ENCODE measurements at places on chromosomes 7 and 10.

DNA sequence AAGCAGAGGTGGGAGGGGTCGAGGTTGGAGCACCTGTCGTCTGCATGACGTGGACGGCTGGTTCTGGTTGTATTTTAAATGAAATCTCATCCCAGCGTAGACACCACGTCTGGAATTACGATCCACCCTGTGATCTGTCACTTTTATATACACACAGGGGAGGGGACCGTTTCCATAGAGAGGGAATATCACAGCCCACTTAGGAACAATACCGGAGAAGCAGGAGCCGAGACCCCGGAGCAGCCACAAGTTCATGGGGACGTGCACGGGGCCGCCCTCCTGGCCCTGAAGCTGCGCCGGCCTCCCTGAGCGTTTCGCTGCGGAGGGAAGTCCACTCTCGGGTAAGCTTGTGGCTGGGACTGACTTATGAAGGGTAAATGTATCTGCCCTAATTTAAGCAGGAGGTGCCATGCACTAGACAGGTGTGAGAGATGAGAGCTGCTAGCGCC is at the start of gene UCN3:
TSS of gene UCN3 (plus strand) at position 77 of the 449 bp plus-strand sequence. CDS start 8,755 bp downstream, outside the sequence.
- no peak for DNase-seq

GRCh38 chr7:74475987-74476350 is 22.3 kb downstream of the GTF2IRD1 start:
- no peak for DNase-seq

DNA sequence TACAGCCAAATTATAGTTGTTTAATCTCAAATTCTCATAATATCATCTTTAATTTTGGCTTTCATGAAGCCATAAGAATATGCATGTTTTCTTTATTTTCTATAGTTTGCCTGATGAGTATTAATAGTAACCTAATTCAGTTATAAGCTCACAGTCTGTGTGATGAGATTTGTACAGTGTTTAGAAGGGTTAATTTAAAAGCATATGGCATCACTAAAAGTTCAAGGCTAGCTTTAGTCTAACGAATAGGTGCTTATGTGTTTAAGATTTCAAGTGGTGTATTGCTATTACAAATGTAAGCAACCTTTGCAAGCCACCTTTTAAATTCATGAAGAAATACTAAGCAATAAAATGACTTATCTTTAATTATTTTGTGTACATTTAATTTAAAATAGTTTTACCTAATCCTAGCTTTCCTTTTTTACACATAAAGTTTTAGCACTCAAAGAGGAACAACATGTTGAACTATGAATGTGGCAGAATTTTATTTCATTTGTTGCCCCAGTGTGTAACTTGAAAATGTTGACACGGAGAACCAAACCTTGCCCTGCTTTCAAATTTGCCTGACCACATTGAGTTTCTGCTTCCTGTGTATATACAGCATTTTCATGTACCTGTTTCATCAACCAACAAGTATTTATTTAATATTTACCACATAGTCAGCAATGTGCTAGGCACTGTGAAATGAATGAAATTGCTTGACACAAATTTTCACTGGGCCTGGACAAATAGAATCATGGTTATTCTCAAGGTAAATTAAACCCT is 41.5 kb downstream of the TET1 start:
- DNase-seq, result no peak

DNA sequence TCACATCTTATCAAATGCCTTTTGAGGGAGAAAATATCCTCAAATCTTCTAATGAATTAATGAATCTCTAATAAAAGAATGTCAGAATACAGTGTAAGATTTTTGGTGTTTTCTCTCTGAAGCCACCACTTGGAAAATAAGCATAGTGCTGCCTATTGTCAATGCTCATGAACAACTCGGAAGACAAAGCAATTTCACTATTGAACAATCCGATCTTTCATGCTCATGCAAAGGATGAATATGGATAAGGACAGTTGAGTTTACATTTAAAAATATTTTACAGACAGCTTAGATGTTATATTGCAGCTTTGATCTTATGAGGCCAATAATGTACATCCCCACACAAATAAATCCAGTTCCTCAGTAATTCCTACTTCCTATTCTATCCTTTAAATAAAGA is 40.6 kb downstream of the MAGI2 start:
- no peak for DNase-seq

DNA sequence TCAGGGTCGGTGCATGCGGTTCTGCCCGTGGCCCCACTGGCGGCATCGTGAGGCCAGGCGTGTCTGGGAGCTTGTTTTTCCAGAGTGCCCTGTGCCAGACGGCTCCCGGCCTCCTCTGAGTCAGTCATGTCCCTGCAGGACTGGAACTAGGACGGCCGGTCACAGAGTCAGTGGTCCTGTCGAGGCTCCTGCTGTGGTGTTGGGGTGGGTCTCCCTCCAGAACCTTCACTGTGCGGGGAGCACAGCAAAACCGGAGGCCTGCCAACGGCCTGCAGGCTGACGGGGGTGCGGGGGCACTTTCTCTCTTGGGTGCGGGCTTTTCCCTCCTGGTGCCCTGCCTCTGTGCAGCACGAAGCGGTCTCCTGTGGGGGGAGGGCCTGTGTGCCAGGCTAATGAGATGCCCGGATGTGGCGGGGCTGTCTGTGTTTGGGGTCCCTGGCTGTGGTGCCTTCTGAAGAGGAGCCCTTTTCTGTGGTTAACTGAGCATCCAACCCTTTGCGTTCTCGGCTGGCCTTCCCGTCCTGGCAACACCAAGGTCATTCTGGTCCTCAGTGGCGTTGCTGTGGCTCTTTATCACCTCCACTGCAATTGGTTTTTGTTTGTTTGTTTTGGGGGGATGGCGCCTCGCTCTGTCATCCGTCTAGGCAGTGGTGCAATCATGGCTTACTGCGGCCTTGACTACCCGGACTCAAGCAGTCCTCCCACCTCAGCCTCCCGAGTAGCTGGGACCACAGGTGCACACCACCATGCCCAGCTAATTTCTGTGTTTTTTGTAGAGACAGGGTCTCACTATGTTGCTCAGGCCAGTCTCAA is 8.0 kb downstream of the GET4 start:
- DNase-seq, result no peak

- peak; percentile 53 for DNase-seq
Observed at GRCh38 chr7:1175967-1176851, 16.2 kb upstream of the ZFAND2A start.

DNA sequence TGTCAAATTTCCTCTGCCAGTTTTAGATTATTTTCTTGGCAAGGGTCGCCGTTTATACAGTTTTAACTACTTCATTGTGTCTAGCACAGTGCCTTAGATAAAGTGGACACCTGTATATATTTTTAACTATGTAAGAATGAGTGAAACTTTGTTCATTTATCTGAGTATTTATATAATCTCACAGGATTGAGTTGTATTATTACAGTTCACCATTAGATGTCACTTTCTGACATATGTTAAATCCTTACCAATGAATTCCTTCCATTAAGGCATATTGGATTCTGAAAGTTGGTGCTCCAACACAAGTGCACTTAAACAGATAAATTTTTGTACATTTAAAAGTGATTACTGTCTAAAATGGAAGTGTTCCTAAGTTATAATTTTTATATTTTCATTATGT is 43.0 kb downstream of the ZMYND11 start:
- DNase-seq, result no peak

GRCh38 chr10:133481657-133482056 is 27.9 kb downstream of the SCART1 start:
- DNase-seq, result no peak

GRCh38 chr7:44824894-44825526 is 22.9 kb downstream of the H2AZ2 start:
- DNase-seq, result no peak

DNA sequence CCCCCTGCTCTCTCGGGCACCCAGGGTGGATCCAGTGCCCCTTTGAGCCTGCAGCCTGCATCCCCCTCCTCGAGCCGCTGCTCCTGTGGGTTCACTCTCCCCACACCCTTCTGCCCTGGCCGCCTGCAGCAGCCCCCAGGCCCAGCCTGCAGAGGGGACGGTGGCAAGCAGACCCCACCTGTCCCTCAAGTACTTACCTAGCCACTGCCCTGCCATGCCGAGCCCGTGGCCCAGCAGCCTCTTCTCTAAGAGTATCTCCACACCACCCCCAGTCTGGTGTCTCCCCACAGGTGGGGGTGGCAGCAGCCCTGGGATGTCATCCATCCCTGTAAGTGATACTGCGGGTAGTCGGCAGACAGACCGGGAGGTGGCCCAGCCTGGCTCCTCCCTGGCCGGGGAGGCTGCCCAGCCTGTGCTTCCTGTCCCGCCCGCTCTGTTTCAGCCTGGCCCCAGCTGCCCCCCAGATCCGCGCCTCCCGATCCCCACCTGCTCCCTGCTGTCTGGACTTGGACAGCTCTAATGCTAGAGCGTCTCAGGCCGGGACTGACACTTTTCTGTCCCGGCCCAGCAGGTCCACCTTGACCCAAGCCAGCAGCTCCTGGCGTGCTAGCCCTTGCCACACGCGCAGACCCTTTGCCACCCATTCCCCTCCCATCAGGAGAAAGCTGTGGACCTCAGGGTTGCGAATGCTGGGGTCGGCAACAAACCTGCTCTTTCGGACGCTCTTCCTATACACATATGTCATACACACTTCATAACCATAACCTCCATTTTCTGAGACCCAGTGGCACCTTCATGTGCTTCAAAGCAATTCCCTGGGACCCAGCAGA is 25.0 kb downstream of the YKT6 start:
- no peak for DNase-seq

DNA sequence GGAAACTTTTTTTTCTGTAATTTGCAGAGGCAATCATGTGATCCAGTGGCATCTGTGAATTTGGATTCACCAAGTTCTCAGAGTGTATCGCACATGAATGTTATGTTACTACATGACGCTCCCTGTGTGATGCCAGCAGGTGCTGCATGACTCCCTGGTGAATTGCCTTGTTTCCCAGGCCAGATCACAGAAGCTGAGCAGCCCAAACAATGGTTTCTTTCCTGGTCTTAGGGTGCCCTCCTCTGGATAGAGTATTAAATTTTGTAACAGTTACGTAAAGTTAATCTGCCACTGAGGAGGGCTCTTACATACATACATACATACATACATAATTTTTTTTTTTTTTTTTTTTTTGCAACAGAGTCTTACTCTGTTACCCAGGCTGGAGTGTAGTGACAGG is 3.6 kb downstream of the ZSCAN21 start:
- no peak for DNase-seq

GRCh38 chr7:157580324-157580723 is 243.5 kb downstream of the DNAJB6 start:
- no peak for DNase-seq

DNA sequence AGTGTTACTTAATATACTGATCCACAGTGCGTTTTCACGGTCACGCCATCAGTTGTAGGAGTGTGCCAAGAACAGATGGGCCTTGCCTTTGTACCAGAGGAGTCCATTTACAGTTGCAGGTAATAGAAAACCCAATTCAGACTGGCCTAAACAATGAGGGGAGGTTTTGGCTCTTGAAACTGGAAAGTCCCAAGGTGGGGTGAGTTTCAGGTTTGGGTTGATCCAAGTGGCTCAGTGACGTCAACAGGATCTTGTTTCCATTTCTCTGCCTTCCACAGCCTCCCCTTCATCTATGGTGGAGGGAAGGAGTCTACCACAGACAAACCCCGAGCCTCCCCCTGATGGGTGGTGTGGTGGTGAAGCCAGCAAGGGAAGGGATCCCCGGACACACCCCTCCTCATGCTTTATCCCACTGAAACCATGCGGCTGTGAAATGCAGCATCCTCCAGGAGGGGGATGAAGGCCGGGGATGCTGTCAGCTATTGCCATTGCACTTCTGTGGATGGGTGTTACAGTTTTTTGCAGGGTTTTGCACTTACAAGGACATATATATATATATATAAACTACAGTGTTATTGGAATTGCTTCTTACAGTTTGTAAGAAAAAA is 14.8 kb upstream of the SH2D4B start:
- DNase-seq, result no peak

- DNase-seq, result no peak
Observed at GRCh38 chr7:14270099-14270498, 280.6 kb upstream of the ETV1 start.

DNA sequence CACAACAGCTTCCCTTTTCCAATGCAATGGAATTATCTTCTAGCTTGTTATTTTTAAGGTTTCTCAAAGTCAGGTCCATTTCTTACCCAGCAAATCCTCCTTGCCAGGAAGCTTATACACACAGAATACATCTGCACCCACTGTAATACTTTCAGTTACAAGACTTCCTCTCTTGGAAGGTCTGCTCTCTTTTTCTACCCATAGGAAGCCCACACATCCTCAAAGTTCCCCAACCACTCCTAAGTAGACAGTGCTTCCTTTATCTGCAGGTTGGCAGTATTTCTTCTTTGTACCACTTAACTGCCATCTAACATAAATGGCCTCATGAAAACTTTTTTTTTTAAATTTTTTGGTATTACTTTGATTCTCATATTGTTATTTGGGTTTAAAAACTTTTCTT is 155.6 kb downstream of the TAX1BP1 start:
- DNase-seq, result no peak

DNA sequence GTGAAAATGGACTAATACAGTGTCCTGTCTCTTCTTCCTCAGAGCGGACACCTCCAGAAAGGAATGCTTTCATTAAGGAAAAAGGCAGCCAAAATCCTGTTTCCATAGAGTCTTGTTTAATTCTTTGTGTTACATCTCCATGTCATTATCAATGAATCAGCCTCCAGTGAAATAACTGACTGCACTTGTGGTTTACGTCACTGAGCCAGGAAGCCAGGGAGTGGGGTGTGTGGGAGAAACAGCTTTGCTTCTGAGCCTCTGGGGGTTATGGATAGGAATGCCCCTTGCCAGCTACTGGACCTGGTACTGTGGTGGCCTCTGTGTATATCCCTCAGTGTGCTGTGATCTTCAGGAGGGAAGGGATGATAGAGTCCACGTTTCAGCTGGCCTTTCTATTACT is 416.8 kb downstream of the GALNT17 start:
- DNase-seq, result no peak

DNA sequence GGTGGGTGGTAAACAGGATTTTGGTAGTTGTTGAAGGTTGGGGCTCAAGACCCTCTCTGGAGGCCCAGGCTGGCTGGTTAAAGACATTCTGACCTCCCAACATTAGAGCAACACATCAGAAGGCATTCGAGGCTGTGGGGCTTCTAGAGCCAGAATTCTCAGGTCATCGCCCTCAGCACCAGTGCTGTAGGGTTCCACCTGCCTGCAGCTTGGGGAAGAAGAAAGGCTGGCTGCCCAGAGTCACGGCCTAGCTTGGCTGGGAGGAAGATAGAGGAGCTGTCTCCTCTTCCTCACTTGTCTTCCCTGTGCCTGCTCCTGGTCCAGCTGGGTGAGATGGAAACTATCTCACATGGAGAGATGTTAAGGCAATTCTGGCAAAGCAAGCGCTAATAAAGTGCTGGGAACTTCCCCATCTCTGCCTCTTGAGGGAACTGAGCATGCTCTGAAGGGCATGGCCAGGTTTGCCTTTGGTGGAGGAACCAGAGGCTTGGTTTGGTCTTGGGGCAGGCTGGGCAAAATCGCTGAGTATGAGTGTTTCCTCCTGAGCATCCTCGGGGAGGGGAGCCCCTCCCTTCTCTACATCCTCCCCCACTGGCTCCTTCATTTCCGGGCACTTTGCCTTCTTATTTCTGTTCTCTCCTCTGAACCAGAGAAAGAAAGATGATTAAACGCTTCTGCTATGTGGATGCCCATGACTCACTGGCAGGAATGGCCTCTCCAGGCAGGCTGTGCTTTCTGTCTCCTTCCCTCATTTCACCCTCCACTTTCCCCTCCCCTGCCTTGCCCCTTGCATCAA is 509.0 kb upstream of the PODXL start:
- no peak for DNase-seq

GRCh38 chr10:61747307-61747706 is 84.6 kb downstream of the CABCOCO1 start:
- DNase-seq, result no peak

Measured in activated CD4-positive, CD25-positive, alpha-beta regulatory T cell (primary cell).